ENCODE measurements at places on chromosomes 1 and 21. TPM values are rescaled to one million over a fixed set of nuclear protein-coding genes. Genes with fewer than 3 reads are reported as not detected.

PAQR6 gene
- total RNA-seq, result 2.9 TPM

SH3D21 gene
- total RNA-seq, result 0.50 TPM

TTC13 gene
- 9.7 TPM for total RNA-seq

DFFB gene
- total RNA-seq, result 5.0 TPM

DNA sequence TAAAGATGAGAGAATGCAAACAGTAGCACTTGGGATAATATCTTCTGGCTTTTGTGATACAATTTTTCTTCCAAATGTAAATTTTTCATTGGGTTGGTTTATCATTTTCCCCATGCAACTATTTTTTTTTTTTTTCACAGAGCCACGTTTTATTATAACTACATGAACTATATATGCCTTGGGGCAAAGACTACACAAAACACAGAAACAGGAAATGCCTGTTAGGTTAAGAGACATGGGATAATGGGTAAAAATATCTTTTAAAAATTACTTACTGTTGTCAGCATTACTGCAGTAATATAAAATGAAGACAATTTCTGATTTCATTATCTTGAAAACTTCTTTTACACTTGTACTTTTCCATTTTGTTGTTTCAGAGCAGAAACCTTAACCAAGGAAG lies 74.6 kb downstream of the DISP1 start:
- H3K27ac ChIP-seq, result no peak overlapping the region
- peaks cover 6% of the 10 kb centered on the region for H3K36me3 ChIP-seq
- H3K4me3 ChIP-seq, result no peak overlapping the region
- no peak for DNase-seq
- no peaks in the 10 kb centered on the region for H3K4me1 ChIP-seq

- no peaks in the 10 kb centered on the region for H3K36me3 ChIP-seq
- no peaks in the 10 kb centered on the region for H3K27me3 ChIP-seq
- no peak overlapping the region for H3K4me3 ChIP-seq
- H3K27ac ChIP-seq, result no peak overlapping the region
Observed at GRCh38 chr1:233844692-233845091, 59.8 kb upstream of the SLC35F3 start.

DNA sequence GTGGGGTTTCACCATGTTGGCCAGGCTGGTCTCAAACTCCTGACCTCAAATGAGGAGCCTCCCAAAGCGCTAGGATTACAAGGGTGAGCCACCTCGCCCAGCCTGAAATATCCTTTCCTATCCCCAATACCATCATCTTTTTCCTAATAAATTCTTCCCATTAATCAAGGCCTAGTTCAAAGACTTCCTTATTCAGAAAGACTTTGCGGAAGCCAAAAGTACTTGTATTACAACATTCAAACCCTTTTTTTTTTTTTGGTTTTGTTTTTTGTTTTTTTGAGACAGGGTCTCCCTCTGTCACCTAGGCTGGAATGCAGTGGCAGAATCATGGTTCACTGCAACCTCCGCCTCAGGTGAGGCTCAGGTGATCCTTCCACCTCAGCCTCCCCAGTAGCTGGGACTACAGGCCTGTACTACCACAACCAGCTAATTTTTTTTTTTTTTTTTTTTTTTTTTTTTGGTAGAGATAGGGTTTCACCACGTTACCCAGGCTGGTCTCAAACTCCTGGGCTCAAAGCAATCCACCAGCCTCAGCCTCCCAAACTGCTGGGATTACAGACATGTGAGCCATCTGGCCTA lies 7.6 kb downstream of the SLC19A2 start:
- H3K36me3 ChIP-seq, result peaks cover 18% of the 10 kb centered on the region
- no peaks in the 10 kb centered on the region for H3K27me3 ChIP-seq
- H3K4me3 ChIP-seq, result no peak overlapping the region
- no peaks in the 10 kb centered on the region for H3K4me1 ChIP-seq
- H3K27ac ChIP-seq, result no peak overlapping the region
